ENCODE measurements at places on chromosomes 6 and 20.
A peak's percentile ranks its signal among the peaks of the same experiment; 100 is the strongest.

DNA sequence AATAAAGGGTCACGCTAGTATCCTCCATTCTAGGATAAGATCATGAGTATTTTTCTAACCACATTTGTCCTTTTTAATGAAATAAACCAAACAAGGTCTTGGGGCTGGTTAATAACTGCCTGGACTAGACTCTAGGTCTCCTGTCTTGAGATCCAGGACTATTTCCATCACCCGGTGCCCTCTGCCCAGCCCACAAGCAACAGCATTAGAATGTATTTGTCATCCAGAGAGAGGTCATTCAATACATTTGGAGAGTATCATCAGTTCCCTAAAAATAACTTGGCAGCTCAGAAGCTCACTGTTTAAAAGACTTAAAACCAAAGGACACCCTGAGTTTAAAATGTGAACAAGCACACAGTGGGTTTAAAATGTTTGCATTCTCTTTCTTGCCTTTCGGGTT, 4.4 kb upstream of the RBM24 start:
- DNase-seq, result no peak

DNA sequence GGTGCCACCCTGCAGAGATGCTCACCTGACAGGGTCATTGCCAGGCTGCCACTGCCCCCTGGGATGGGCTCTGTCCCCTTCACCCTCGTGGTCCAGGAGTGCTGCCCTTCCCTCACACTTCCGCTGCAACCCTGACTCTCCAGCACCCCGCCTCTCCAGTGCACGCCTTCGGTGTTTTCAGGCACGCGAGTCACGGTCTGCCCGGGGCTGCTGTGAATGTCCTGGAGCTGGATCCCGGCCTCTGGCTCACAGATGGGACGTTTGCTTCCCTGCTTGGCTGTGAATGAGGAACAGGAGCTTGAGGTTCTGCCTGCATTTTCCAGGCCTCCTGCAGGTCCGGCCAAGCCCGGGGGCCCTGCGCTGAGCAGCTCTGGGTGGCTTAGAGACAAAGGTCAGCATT, 343.4 kb downstream of the SMOC2 start:
- no peak for DNase-seq

DNA sequence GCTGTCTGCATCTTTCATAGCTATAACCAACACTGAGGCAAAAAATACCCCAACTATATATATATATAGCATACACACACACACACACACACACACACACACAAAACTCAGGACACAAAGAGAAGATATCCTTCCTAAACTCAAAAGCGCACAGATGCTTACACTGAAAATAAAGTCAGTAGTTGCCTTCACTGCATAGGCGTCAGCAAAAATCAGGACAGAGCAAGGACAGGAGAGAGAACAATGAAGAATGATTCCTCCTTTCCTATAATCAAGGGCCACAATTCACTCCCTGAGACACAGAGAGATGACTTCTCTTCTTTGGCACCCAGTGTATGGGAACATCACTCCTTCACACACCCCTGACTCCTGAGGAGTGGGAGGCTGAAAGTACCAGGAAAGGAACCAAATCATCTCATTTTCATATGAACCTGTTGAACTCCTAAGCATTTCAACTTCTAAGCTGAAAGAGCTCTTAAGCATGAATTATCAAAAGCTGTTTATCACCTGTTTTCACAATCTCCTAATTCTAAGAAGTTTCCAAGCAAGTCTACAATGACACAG, 141.4 kb downstream of the HIVEP2 start:
- no peak for DNase-seq

DNA sequence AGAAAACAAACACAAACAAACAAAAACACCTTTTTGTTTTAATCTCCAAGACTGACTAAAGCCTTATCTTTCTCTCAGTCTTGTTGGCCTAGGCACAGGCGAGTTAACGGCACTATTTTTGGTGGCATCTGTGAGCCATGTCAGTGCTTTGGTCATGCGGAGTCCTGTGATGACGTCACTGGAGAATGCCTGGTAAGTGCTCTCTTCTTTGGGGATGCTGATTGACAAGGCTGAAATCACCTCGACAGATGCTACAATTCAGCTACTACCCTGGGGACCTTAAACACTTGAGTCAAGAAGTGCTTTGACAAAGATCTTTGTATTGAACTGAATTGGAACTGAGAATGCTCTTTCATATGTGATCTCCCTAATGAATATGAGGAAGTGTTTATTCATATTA, 384.1 kb downstream of the LAMA2 start:
- DNase-seq, result no peak

GRCh38 chr20:43205699-43206098, 16.0 kb upstream of the PTPRT start:
- DNase-seq, result no peak

GRCh38 chr6:25578538-25578937, 73.5 kb upstream of the SCGN start:
- no peak for DNase-seq

- DNase-seq, result no peak
Measured at GRCh38 chr6:150119173-150119572, 23.7 kb upstream of the PPP1R14C start.

- DNase-seq, result no peak
Measured at GRCh38 chr6:8546496-8546895, 111.2 kb upstream of the SLC35B3 start.

DNA sequence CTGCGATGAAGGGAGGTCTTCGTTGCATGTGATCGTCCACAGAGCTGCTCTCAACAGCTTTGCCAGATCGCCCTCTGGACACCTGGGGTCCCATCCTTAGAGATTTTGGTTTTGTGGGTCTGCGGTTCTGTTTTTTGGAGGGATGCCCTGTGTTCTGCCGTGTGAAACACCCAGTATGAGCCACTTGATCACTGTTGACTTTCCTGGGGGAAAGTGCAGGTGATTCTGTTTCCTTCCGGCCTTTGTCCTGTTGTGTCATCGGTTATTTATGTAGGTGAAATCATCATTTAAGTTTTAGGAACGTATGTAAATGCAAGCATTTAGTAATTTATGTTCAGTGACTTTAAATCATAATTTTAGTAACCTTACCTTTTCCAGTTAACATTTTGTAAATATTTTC, 56.4 kb upstream of the SLC22A1 start:
- DNase-seq, result no peak

- no peak for DNase-seq
Measured at GRCh38 chr6:167464177-167464576, 139.3 kb downstream of the TTLL2 start.

DNA sequence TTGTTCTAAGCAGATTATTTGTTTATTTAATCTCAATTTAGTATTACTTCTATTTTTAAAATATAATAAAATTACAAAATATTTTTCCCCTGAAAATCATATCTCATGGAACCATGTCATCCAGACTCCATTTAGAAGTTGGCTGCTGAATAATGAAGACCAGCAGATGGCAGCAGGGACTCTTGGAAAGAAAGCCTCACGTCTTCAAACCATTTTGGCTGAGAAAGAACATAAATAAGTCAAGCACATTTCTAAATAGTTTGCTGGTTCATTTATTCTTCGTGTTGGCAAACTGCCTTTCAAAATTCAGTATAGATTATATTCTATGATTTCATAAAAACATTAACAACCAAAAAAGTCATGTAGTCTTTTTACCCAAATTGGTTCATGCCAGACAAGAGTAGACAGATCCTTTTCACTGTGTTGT, 71.7 kb downstream of the RCAN2 start:
- DNase-seq, result no peak

GRCh38 chr6:3398755-3399696, 57.8 kb downstream of the SLC22A23 start:
- no peak for DNase-seq

GRCh38 chr20:59159091-59159490, 4.5 kb upstream of the ZNF831 start:
- no peak for DNase-seq

DNA sequence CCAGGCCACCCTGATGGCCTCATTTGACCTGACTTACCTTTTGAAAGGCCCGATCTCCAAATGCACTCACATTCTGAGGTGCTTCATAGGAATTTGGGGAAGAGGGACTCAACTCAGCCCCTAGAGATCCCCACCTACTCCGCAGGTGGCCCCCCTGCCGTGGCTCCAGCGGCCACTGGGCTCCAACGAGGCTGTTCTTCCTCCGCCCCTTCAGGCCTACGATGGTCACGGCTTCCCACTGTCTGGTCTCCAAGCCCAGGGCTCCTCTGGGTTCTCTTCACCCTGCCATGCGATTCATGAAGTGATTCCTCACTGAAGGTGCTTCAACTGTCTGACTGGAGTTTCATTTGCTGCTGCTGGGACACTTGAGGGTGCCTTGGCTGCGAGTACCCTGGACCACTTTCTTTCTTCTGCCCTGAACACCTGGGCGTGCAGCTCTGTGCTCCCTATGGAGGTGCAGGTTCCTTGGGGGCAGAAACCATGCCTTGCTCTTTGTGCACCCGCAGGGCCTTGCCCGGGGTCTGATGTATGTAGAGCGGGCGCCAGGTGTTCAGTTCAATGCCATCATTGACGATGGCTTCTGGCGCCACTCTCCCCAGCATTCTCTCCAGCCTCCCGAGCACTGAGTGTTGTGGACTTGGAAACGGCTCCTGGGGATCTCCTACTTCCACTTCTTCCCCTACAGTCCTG, 10.0 kb upstream of the DUSP22 start:
- no peak for DNase-seq

DNA sequence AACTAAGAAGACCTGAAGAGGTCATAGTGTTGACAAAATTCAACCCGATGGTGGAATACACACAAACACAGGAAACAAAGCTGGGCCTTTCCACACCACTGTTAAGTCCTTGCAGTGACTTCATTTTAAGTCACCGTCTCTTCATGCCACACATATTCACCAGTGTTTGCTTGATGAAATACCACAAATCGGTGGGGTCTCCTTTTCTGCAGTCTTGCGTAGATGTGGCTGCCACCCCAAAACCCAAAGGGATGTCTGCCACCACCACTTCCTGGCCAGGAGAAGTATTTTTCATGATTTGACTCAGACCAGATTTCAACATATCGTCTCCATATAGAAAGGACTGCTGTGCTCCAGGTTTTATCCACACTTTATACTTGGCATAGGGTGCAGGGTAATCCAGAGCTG, 11.0 kb upstream of the COL10A1 start:
- DNase-seq, result no peak

- no peak for DNase-seq
Measured at GRCh38 chr20:16707674-16708073, 22.2 kb upstream of the SNRPB2 start.

DNA sequence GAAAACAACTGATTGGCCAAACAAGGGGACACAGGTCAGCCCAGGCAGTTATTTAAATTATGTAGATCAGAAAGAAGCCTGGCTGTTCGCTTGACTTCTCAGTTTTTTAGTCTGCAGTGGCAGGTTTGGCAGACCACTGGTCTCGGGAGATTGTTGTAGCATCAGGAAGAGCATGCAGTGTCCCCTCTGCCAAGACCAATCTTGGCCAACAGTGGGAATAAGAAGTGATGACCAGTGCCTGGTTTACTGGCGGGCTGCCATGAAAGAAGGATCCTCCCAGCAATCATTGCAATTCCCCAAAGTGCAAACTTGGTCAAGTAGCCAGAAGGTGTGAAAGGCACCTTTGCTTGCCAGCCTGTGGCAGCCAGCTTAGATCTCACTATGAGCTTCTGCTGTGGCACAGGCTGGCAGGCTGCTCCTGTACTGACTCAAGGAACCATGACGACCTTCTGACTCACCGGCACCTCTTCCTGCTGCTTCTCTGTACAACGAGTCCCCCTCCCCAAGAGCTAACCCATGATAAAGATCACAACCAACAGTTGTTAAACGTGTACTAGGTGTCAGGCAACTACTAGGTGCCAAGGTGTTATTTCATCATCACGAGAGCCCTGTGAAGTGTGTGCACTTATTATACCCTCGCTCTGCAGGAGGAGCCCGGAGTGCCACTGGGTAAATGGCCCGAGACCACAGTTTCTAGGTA, 76.8 kb upstream of the DUSP22 start:
- DNase-seq, result peak; percentile 62

All from activated CD8-positive, alpha-beta memory T cell treated with anti-CD3 and anti-CD28 coated beads for 4 hours (primary cell).